NCI-H460 (cell line): ENCODE measurements at places on chromosomes 1 and 21. TPM values are rescaled to one million over a fixed set of nuclear protein-coding genes. Genes with fewer than 3 reads are reported as not detected.

OR2M3 gene
- total RNA-seq: not detected in 2 replicates

KANK4 gene
- total RNA-seq: 0.07 TPM in 1 of 2 replicates, not detected in the other

MATN1 gene
- 0.09 and 0.30 TPM in 2 replicates for total RNA-seq

HSPA13 gene
- total RNA-seq: 97.7 and 107 TPM in 2 replicates

TAS1R1 gene
- total RNA-seq: not detected in 2 replicates

MIXL1 gene
- not detected in 2 replicates for total RNA-seq

SNX27 gene
- total RNA-seq: 29.6 and 32.2 TPM in 2 replicates

MCOLN3 gene
- 0.49 and 0.67 TPM in 2 replicates for total RNA-seq

OPTC gene
- total RNA-seq: not detected in 2 replicates

GOLPH3L gene
- total RNA-seq: 15.0 and 19.1 TPM in 2 replicates

FNDC5 gene
- total RNA-seq: 0.59 TPM in 1 of 2 replicates, not detected in the other

TP53BP2 gene
- total RNA-seq: 27.0 and 27.2 TPM in 2 replicates

RIIAD1 gene
- not detected in 2 replicates for total RNA-seq

LPAR3 gene
- 0.57 and 1.2 TPM in 2 replicates for total RNA-seq

RAP1GAP gene
- 0.17 TPM in 1 of 2 replicates, not detected in the other for total RNA-seq

RSBN1 gene
- 6.0 and 7.1 TPM in 2 replicates for total RNA-seq

MFAP2 gene
- total RNA-seq: 0.49 and 0.52 TPM in 2 replicates

ITLN2 gene
- total RNA-seq: not detected in 2 replicates

CCDC185 gene
- not detected in 2 replicates for total RNA-seq

PRAMEF10 gene
- total RNA-seq: not detected in 2 replicates

DYRK3 gene
- 14.1 and 15.5 TPM in 2 replicates for total RNA-seq

DNAJC28 gene
- total RNA-seq: 0.61 and 0.74 TPM in 2 replicates

OR2T29 gene
- not detected in 2 replicates for total RNA-seq

TMEM52 gene
- 2.8 and 3.6 TPM in 2 replicates for total RNA-seq

C1orf115 gene
- total RNA-seq: 3.8 and 5.7 TPM in 2 replicates

SPEN gene
- total RNA-seq: 11.3 and 14.2 TPM in 2 replicates

BATF3 gene
- total RNA-seq: 5.3 and 7.6 TPM in 2 replicates

RNU1-2 gene
- under 0.01 TPM in 2 replicates for total RNA-seq

B3GALT2 gene
- not detected in 2 replicates for total RNA-seq

LCE3D gene
- total RNA-seq: not detected in 2 replicates

FAM72D gene
- 25.2 and 28.3 TPM in 2 replicates for total RNA-seq

CELA3B gene
- total RNA-seq: not detected in 2 replicates

RGL1 gene
- total RNA-seq: 1.5 and 1.7 TPM in 2 replicates

MR1 gene
- total RNA-seq: 10.0 and 11.5 TPM in 2 replicates

LCE1A gene
- not detected in 2 replicates for total RNA-seq

TNFRSF25 gene
- total RNA-seq: 3.3 and 4.2 TPM in 2 replicates

PDZK1 gene
- total RNA-seq: 0.62 TPM in 1 of 2 replicates, not detected in the other

TTC34 gene
- 0.06 and 0.20 TPM in 2 replicates for total RNA-seq

SPRR4 gene
- not detected in 2 replicates for total RNA-seq

WRAP73 gene
- 10.9 and 18.2 TPM in 2 replicates for total RNA-seq

LMOD1 gene
- total RNA-seq: not detected in 2 replicates

EDARADD gene
- total RNA-seq: 0.12 and 0.52 TPM in 2 replicates

PDZK1IP1 gene
- not detected in 2 replicates for total RNA-seq

NUDT4B gene
- 27.7 and 40.6 TPM in 2 replicates for total RNA-seq
